ENCODE measurements at places on chromosomes 12 and 14.

- no peak for DNase-seq
Measured at GRCh38 chr14:76792422-76792821, 20.3 kb downstream of the ANGEL1 start.

- peak; percentile 57 for DNase-seq
Measured at GRCh38 chr12:62291864-62292760, 31.9 kb downstream of the USP15 start.

DNA sequence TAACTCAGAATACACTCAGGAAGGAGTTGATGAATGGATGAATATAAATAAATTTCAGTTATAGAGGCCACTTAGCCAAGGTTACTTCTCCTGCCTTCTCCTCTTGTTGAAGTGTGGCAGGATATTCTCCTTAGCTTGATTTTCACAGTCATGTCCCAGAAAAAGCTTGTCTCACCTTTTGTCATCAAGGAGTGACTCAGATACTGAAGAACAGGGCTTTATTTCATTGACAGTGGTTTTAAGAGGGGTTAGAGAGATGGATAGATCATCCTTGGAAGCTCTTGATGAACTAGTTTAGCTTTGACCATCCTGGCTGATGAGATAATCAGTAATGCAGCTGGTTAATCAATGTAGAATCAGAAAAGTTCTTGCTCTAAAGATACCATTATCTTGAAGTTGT is 35.0 kb upstream of the CFAP54 start:
- no peak for DNase-seq

GRCh38 chr12:65205886-65206285 is 36.5 kb downstream of the LEMD3 start:
- no peak for DNase-seq

GRCh38 chr14:103526247-103526913 is 2.6 kb upstream of the TRMT61A start:
- peak; percentile 77 for DNase-seq

GRCh38 chr14:79965896-79966295 is 245.4 kb downstream of the DIO2 start:
- DNase-seq: no peak

DNA sequence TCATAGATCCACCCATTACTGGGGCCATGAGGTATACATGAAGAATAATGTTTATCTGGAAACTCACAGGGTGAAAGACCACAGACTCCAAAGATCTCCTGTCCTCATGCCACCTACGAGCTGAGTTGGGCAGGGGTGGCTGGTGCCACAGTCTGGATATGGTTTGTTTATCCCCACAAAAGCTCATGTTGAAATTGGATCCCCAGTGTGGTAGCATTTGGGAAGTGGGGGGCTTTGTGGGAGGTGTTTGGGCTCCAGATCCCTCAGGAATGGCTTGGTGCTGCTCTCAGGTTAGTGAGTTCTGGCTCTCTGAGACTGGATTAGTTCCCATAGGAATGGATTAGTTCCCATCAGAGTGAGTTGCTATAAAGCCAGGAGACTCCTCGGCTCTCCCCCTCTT is 192.3 kb upstream of the FSCB start:
- no peak for DNase-seq
